Eye (tissue), 1 donor: ENCODE measurements at places on chromosomes 3 and 15.

DNA sequence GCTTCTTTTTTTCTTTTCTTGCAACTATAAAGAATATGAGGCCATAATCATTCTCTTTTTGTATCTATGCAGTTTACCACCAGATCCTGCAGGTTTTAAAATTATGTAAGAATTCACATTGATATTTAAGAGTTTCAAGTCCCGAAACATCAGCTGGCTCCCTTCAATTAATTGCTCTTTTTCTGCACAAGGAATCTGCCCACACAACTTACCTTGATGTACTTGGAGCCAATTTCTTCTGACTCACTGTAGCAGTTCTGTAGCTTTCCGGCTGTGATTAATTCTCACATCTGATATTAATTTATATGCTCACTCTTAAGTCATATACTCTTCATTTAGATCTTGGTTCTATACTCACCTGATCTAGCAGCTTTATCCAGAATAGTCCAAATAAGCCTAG is 781.8 kb downstream of the CADM2 start:
- no peak for DNase-seq

DNA sequence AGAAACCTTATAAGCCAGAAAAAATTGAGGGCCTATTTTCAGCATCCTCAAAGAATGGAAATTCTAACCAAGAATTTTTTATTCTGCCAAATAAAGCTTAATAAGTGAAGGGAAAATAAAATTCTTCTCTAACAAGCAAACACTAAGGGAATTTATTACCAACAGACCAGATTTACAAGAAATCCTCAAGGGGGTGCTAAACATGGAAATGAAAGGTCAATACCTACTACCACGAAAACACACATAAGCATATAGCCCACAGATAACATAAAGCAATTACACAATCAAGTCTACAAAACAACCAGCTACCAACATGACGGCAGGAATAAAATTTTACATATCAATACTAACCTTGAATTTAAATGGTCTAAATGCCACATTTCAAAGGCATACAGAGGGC is 883.5 kb downstream of the SI start:
- DNase-seq, result no peak

DNA sequence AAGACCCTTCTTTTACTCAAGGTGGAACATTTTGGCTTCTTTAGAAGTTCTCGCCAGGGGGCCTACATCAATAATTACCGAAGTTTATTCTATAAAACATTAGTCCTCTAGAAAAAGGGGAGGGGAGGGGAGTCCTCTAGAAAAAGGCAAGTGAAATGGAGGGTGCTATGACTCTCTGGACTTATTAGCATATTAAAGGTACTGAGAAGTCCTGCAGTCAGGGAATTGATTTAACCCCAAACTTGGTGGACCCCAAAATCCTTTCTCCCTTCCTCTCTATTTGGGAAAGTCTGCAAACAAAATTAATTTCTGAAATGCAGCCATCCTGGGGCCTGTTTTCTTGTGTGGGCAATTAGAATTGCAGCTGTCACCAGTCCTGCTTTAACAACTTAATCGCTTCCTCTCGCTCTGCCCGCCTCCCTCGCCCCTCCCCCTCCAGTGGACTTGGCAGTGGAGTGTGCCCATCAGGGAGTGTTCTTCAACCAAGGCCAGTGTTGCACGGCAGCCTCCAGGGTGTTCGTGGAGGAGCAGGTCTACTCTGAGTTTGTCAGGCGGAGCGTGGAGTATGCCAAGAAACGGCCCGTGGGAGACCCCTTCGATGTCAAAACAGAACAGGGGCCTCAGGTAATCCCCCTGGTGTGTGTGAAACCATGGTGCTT is 18.9 kb upstream of the LRRK1 start:
- DNase-seq, result no peak

GRCh38 chr3:71931922-71932321 is 147.0 kb upstream of the PROK2 start:
- no peak for DNase-seq

DNA sequence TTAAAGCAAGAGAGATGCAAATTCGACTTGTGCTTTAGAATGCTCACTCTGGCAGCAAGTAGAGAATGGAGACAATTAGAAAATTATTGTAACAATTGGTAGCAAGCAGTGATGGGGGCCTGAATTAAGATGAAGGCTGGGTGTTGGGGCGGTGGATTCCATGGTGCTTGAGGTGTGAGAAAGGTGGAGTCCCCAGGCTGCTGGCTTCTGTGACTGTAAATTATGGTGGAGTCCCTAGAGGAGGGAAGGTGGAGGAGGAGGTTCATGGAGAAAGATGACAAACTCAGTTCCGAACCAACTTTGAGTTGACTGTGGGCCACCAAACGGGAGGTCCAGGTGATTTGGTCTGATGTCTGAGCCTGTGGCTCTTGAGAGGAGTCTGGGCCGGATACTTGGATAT is 10.7 kb upstream of the SMAD3 start:
- DNase-seq, result no peak

DNA sequence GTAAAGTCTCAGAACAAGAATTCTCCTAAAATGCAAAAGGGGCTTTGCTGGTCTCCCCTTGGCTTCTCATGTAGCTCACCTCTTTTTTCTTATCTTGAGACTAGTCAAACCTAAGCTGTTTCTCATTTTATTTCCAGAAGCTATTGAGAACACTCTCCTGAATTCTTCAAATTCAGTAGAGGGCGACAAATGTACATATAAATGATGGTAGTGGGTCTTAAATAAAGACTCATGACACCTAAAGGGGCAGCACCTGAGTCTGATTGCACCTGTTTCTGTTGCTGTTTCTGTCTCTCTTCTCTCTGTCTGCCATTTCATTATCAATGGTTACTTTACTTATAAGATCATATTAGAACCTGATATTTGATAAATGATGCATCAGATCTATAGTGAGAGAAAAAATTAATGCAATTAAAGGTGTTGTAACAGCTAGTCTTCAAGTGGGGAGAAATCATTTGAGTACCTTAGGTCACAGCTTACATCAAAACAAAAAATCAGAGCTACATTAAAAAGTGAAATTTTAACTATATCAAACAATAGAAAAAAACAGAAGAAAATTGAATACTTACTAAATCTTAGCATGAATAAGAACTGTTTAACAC is 7.0 kb downstream of the ADIPOQ start:
- DNase-seq, result peak; percentile 53

GRCh38 chr15:47929138-47929803 is 191.5 kb upstream of the SLC24A5 start:
- DNase-seq, result no peak

- peak; percentile 48 for DNase-seq
Measured at GRCh38 chr3:189304465-189305351, 132.9 kb downstream of the TPRG1 start.

GRCh38 chr3:175713268-175713667 is 854.1 kb downstream of the NAALADL2 start:
- peak; percentile 3 for DNase-seq
